Stimulated activated CD4-positive, alpha-beta T cell treated with anti-CD3 and anti-CD28 coated beads, Interleukin-1b, Interleukin-23, amount 100 ng/mL, for 1 hour (primary cell): ENCODE measurements at places on chromosomes 4 and X.

DNA sequence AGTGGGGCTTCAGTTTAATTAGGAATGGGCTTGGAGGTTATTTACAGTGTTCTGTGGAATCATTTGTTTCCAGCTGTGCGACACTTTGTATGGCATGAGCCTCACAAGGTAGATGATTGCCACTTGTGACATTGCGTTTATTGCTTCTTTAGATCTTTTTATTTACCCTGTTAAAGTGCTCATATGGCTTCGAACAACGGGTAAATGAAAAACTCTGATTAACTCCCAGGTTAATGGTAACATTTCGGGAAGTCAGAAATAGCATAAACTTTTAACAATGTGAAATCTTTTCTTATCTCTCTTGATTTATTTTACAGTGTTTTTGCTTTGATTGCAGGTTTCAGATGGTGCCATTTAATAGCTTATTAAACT lies 494.3 kb downstream of the IDS start:
- DNase-seq = no peak

DNA sequence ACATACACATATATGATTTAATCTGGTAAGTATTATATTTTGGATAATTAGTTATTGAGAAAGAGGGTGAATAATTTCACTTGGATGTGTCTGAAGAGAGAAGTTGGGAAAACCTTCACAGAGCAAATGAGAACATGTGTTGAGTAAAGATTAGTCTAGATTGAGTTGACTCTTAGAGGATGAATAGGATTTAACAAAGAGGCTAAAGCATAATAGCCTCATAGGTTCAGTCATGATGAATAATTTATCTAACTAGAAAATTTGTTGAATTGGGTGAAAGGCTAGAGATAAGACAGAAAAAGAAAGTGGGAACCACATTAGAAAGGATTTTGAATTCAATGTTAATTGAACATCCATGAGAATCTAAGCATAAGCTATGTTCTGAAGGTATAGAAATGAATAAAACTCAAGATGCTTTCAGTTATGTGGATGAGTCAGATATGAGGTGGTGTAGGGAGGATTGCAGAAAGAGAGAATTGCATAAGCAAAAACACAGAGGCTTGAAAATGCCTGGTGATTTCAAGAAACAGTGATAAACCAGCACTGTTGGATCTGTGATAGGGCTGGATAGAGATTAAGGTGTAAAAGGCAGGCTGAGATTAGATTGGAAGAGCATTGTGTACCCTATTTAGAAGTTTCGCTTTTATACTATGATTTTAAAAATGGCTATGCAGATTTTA lies 207.6 kb upstream of the NR3C2 start:
- DNase-seq = no peak

GRCh38 chrX:65671286-65671685 lies 3.8 kb downstream of the MSN start:
- no peak for DNase-seq

GRCh38 chr4:2962614-2963174 lies 512 bp downstream of the NOP14 start:
- no peak for DNase-seq

DNA sequence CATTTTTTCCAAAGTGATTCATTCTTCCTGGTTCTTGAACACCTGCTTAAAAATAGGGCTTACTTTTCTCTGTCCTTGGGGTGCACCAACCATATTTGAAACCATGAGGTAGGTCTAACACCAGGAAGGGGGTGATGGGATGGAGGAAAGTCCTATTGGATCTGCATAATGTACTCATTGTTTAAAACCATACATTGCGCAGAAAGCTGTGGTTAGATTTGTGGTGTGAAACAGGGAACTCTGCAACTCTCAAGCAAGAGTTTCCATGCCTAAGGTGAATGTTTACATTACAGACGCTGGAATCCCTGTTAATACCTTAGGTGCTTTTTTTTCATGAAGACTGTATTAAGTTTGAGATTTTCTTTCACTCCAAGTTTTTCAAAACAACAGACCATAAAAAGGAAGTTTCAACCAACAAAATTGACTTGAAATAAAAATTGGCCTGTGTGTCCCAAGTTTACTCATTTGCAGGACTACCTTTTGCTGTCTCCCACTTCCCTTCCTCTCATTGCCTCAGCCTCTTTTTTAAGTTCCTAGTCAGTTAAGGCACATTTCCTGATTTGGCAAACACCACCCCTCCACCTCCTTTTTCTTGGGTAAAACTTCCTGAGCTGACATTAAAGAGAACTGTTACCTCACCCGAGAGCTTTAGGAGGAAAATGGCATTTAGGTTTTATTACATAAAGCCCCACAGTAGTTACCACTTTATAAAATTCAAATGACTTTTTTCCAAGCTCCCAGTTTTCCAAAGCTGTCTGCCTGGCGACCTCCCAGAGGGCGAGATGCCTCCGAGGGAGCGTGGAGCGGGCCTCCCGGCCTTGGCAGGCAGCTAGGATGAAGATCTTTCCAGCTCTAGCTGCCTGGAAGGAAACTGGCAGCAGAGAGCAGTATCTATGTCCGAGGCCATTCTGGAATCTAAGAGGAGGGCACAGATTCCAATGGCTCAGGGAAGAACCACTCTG lies 47.9 kb upstream of the RBPJ start:
- no peak for DNase-seq

GRCh38 chr4:141657550-141658250 lies 21.3 kb downstream of the IL15 start:
- DNase-seq = no peak

DNA sequence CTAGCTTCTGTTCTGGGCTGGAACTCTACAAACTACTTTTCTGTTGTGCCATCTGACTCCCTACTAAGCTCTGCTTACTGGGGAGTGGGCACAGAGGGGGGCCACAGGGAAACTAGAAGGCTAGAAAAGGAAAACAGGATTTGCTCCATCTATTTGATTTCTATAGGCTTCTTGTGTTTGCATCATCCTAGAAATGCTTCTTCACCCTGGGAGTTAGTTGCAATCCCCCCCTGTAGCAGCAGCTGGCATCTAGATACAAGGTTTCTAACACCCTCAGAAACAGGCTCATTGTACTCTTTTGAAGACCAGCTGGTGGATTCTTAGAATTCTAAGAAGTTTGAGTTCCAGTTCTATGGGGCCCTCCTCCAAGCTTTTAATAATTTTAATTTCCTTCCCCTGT lies 213.4 kb downstream of the TMA16 start:
- DNase-seq = no peak

GRCh38 chr4:41620594-41621256 lies 82.8 kb downstream of the LIMCH1 start:
- DNase-seq = no peak

DNA sequence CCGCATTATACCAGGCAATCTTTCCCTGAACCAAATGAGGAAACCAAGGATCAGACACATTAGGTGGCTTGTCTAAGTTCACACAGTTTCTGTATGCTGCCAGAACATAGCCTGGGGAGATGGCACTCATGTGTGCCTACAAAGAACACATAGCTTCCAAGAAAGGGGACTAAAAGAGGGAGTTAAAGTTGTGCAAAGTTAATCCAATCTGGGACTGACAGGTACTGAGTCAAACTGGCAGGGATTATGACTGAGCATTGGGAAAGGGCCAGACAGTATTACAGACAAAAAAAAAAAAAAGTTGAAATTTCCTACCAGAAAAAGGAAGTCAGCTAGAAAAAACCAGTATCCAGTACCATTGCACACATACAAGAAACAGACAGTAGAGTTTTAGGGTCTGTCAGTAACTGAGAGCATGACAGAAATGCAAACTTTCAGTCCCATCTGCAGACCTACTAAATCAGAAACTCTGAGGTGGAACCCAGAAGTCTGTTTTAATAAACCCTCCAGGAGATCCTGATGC lies 37.2 kb downstream of the ADAMTS3 start:
- no peak for DNase-seq

DNA sequence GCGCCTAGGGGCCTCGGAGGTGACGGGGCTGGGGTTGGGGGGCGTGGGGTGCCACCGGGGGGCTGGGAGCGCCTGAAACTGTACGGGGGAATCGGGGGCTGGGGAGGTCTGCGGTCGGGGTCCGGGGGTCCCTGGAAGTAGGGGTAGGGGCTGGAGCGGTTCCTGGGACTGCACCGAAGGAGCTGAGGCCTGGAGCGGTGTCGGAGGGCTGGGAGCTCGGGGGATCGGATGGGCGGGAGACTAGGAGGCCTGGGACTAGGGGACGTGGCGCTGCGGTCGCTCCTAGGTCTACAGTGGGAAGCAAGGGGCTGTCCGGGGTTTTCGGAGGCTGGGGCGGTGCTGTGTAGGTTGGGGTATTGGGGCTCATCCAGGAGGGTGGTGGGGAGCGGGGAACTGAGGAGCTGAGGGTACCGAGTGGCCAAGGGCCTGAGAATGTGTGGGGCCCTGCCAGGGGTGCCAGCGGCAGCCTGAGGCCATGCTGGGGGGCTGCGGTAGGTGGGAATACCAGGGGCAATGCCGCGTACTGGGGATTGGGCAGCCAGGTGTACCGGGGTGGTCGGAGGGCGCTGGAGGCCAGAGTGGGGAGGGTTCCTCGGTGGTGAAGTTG lies 562 bp downstream of the AKAP17A start:
- DNase-seq = no peak

GRCh38 chrX:129698150-129698549 lies 40.6 kb upstream of the XPNPEP2 start:
- no peak for DNase-seq

- no peak for DNase-seq
Measured at GRCh38 chr4:83413676-83414075, 41.9 kb downstream of the HELQ start.

DNA sequence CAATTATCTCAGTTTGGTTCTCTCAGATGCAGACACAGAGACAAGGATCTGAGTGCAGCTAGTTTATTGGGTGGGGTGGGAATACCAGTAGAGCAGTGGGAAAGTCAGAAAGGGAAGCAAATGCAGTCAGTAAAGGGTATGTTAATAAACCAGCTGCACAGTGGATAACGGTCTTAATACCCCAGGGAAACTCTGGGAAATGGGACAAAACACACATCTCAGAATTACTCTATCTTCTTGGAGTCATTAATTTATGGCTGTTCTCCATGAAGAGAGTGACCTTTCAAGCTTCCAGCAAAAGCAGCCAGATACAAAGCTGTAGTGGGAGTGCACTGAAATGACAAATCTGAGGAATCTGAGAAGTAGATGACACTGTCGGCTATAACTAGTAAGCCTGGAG lies 73.3 kb upstream of the NALF2 start:
- DNase-seq = no peak

GRCh38 chrX:110145854-110146253 lies 142.9 kb downstream of the TMEM164 start:
- DNase-seq = no peak

DNA sequence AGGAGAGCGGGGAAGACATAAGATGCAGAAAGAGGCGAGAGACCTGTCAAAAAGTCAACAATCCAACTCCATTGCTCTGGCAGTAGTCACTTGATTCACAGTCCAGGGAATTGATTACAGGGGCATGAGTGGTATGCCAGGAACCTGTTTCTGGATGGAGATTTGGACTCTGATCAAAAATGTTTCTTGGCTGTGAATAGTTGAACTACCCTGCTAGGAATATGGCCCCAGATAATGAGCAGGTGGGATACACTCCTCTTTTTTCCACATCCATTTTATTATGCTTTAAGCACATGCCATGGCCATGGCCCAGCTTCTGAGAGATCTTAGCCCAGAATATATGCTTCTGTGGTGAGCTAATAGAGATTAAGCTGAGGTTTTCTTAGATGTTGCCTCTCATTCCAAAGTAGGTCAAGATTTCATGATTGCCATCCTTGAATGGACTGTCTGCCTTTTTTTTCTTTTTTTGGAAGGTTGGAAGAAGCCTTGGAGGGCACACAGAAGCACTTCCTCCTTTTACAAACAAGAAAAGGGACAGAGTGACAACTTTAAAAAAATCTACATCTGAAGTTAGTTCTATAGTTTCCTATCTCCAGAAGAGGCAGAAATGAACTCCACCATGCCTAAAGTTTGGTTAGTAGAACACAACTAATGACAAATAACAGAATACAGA lies 121.9 kb downstream of the KIT start:
- DNase-seq = no peak

- DNase-seq = no peak
Measured at GRCh38 chr4:113844369-113844768, 82.8 kb upstream of the CAMK2D start.

DNA sequence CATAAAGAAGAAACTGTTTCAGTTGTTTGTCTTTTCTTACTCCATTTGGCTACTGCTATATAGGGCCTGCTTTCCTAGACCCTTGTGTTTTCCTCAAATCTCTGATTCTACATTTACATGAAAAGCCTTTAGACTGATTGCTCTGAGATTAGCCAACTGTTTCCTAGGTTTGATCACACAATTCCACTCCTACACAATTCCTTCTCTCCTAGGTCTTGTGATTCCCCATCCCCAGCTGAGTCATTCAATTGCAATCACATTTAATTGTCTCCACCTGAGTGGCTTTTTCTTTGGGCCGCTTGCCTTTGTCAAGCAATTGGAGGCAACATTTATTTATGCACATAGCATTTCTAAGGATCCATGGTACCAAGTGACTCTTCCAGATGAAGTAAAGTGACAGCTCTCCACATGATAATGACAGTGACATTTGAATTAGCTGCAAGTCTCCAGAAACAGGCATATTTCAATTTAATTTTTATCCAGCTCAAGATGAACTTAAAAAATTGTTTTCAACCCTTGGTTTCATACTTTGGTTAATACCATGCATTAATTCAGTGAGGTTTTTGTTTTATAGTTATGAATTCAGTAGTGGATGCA lies 35.8 kb downstream of the ATXN3L start:
- DNase-seq = no peak

DNA sequence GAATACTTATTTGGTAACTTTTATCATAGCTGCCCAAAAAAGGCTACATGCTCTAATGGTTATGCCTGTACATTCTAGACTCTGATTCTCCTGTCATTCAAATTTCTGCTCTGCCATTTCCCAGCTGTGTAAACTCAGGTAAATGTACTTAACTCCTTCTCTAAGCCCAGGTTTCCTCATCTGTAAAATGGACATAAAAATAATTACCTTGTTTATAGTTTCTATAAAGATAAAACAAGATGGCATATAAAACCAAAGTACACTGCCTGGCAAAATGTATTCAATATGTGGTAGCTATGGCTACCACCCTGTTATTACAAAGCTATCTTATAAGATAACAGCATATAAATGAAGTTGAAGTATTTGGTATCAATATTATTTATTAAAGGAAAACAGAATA lies 158.8 kb downstream of the PPARGC1A start:
- no peak for DNase-seq

GRCh38 chrX:23838953-23839352 lies 56.0 kb downstream of the SAT1 start:
- DNase-seq = no peak

DNA sequence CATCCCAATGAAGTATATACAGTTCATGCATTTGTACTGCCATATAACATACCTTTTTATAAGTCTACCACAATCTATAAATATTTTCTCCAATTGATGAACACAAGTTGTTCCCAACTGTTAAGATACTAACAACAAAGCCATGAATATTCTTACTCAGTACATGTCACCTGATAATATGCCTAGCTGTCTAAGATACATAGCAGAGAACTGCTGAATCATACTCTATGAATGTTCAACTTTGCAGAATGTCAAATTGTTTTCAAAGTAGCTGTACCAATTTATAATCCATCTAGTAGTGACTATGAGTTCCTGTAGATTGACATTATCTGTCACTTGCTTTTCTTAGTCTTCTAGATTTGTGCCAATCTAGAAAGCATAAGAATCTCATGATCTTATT lies 84.9 kb downstream of the RAB28 start:
- DNase-seq = no peak
